ENCODE measurements at places on chromosomes 1 and 21. TPM values are rescaled to one million over a fixed set of nuclear protein-coding genes. Genes with fewer than 3 reads are reported as not detected.

- DNase-seq, result no peak
These were observed 5.5 kb downstream of the THBS3 start for GRCh38 chr1:155202198-155202597.

DNA sequence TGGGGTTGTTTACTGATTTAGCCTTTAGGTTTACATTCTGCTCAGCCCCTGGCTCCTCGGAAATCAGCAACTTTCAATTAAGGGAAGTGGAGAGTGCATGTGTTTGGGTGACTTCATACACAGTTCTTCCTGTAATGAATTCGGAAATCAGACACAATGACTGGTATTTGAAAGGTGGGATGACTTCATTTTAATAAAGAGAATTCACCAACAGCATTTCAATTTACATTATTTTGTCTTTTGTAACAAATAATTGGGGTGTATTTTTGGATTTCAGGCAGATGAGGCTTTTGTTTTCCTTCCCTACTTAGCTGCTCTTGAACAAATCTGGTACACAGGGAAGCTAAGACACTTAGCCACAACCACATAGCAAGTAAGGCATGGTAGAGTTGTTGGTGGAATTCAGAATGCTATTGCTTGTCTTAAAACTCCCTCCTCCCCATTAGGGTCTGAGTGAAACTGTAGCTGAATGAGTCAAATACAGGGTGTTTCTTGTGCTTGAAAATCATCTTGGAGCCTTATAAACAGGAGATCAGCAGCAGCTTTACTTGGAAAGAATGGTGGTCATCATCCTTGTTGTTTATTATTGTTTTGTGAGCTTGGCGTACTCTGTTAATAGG, 917 bp downstream of the STX12 start:
- DNase-seq, result no peak

APOBEC4 gene
- not detected for total RNA-seq

DNA sequence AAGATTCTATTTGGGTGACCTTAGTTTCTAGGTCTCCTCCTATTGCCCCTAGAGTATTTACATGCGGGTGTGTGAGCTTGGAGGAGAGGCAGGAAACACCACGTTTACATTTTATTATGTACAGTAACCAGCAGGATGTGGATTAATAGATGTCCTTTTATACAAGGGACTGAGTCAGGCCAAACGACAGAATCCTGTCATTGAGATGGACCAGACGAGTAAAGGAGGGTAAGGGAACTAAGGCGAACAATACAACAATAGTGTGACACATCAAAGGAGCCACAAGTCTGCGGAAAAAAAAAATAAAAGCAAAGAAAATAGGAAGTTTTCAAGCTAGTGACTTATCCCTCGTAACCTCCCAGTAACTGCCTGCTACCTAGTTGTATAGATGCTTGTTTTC, 151.1 kb downstream of the GABPA start:
- DNase-seq, result no peak

DNA sequence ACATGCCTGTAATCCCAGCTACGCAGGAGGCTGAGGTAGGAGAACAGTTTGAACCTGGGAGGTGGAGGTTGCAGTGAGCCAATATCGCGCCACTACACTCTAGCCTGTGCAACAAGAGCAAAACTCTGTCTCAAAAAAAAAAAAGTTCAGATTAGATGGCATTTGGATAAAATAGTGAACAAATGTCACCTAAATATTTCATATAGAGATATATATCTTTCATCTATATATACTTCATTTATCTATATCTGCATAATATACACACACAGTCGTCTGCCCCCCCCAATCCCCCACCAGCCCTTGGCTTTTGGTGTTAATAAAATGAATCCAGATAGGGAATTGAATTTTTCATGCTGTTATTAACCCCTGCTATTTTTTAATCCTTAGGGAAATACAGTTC, 5.0 kb downstream of the PPP1R15B start:
- DNase-seq, result no peak

DNA sequence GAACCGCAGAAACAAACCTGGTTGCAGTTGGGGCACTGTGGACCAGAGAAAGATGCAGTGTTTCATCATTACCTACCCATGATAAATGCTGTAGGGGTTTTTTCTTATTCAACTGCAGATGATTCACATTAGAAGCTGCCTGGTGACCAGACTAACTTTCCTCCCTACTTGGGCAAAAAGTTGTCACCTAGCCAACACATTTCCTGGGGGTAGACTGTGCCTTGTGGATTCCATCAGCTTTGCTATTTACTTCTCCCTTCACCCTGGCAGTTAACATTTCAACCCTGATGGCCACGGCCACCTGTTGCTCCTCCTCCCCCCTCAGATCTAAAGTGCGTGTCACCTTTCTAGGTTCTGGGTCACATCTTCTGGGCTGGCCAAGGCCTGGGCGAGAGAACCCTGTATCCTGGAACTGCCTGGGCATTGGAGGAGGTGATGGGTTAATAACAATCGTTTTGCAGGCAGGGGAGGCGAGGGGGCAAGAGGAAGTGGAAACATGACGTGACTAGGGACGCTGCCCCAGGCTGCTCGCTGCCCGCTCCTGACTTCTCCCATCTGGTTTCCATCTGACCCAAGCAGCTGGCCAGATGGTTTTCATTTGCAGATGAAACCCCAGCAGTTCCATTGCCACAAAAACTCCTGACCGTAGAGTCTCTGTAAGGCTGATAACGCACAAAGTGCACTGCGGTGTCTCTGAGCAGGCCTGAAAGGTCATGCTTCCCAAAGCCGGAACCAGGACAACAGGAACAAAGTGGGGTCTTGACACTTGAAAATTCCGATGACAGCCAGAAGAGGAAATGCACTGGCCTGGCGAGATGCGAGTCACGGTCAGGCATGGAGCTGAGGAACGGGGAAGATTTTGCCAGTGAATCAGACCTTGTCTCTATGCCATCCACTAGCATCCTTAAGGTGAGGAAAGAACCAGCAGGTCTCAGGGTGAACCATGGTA, 36.6 kb downstream of the CAPZB start:
- peak; percentile 63 for DNase-seq

GRCh38 chr1:101497881-101498559, 261.2 kb downstream of the S1PR1 start:
- no peak for DNase-seq

TEX38 gene
- 0.35 TPM for total RNA-seq

MSH4 gene
- 0.32 TPM for total RNA-seq

DNA sequence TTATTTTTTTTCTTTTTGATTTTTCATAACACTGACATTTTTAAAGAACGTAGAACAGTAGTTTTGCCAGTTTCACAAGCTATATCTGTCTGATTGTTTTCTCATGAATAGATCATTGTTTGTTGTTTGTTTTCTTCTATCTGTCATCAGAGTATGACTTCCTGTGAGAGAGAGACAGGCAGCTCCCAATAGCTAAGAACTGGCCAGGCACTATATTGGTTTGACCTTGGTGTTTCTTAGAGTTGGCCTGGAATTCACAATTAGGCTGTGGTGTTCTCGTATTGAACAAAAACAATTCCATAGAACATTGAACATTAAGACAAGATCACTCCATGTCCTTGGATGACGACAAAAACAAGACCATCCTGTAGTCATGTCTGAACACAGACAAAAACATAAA, 43.4 kb downstream of the RPS6KC1 start:
- no peak for DNase-seq

DNA sequence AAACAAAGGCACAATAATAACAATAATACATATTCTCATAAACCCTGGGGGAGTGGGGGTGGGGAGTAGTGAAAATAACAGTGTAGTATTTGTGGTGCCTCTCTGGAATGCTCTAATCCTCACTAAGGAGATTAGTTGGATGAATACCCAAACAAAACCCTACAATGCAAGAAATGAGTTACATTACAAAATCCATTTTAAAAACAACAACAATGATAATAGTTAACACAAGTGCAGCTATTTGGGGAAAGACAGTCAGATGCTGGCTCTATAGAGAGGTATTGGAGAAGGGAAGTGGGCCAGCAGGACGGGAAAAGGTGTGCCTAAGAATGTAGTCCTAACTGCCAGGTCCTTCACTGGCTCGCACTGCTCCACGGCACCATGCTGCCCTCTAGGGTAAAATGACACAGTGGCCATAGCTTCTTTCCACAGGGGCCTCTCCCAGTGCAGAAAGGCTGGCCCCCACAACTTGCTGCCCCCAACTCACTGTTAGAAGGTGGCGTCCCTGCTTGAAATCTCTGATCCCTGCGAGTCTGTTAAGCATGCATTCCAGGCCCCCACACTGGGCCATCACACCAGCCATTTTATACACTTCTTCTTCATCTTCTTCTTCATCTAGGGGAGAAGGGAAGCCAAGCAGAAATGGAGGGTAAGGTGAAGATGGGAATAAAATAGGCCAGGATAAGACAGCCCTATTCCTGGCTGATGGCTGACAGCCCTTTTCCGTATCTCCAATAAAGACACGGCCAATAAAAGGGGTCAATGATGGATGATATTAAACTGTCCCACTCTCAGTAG, 113.8 kb downstream of the UBR4 start:
- peak; percentile 52 for DNase-seq

DNA sequence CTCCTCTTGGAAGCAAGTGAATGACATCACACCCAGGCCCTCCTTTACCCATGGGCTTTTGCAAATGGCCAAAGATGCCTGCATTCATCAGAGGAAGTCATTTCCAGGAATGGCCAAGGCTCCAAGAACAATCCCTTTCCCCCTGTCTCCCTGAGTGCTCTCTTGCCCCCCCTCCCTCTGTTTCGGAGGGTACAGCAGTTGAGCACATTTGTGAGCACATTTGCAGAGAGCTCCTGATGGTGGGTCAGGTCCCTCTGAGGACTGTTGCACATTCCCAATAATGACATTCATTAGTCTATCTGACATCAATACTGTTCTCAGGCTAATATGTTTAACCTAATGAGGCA, 113.4 kb downstream of the MATN1 start:
- no peak for DNase-seq

FCAMR gene
- total RNA-seq, result 0.46 TPM

TAS1R3 gene
- total RNA-seq, result 0.40 TPM

DNA sequence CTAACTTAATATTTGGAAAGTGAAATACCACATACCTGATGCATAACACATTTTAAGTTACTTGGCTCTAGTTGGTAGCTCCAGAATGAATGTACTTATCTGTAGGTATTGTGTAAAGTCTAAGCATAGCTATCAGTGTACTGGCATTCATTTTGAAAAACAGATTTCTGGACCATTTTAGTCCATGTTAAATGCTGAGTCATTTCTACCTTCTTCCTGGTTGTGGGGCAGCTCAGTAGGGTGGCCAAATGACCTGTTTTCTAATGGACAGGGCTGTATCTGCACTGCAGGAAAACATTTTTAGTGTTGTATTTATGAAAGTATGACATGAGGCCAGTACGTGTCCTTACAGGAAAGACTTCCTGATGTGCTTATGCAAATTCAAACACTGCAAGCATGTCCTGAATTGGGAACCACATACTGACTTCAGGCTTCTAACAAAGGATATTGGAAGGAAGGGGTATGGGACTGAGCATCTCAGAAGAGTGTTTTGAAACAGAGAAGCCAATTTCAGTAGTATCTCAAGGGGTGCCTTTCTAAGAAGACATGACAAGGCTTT, 300.3 kb upstream of the B3GALT2 start:
- DNase-seq, result no peak

GRCh38 chr1:231990388-231990787, 363.8 kb downstream of the DISC1 start:
- no peak for DNase-seq

DNA sequence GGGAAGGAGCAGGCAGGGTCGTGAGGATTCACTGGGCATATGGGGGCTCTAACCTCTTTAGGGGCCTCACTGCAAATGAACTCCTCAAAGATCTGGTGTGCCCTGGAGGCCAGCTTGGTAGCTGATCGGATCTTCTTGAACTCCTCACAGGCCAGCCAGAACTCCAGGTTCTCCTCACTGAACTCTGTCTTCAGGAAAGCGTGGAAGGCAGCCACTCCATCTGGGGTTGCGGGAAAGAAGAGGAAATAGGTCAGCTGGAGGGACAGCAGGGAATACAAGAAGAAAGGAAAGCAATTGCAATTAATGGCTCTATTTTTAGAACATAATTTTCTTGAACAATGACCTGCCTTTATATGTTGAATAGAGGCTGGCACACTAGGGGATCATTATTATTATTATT, 2.3 kb downstream of the RGS16 start:
- DNase-seq, result no peak

FCGR2B gene
- total RNA-seq, result 19.4 TPM

GRCh38 chr1:30386156-30386926, 337.0 kb downstream of the MATN1 start:
- no peak for DNase-seq

DNA sequence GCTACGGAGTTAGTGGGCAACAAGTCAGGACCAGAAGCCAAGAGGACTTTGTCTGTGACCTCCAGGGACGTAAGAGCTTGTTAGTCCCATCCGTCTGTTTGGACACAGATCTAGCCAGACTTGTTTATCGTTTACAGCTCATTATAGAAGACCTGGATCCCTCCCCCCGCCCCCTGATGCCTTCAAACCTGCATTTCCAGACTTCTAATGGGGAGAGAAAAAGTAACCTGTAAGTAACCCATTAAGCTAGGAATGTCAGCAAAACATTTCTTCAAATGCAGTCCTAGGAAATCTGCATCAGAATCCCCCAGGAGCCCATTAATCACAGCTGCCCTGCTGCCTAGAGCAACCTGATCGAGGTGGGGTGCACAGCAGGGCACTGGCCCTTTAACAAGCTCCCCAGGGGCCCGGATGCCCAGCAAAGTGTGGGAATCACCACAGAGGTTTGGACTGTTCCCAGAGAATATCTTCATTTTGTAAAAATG, 1.4 kb upstream of the MAD2L2 start:
- DNase-seq, result no peak

GRCh38 chr1:30721812-30722537, 1.4 kb downstream of the MATN1 start:
- peak; percentile 56 for DNase-seq

- no peak for DNase-seq
These were observed 27.7 kb downstream of the CD34 start for GRCh38 chr1:207883104-207883651.

CELA3B gene
- 13.7 TPM for total RNA-seq

ADAMTSL4 gene
- total RNA-seq, result 17.2 TPM

- DNase-seq, result no peak
These were observed 1727.2 kb downstream of the NCAM2 start for GRCh38 chr21:22725436-22725835.

DNA sequence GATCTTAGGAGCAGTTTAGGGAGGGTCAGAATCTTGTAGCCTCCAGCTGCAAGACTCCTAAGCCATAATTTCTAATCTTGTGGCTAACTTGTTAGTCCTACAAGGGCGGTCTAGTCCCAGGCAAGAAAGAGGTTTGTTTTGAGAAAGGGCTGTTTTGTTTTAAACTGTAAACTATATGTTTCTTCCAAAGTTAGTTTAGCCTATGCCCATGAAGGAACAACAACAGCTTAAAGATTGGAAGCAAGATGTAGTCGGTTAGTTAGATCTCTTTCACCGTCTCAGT, 62.0 kb downstream of the SLC16A1 start:
- no peak for DNase-seq

DNA sequence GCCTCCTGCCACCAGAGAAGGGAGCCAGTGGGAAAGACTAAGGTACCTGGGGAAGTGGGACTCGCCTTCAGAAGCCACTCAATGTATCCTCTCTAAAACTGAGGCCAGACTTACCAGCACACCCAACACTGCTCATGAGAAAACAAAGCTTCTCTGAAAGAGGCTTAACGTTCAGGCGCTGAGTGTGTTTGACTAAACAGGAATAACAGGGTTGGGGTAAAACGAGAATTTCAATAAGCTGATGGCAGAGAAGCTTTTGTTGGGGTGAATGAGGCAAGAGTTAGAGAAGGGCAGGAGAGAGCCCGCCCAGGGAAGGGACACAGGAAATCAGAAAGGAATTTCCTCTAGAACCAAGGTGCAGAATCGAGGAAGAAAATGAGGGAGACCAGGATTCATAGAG, 1.7 kb upstream of the SPRR3 start:
- DNase-seq, result no peak
